ENCODE measurements at places on chromosomes 1 and 21.

- DNase-seq = no peak
Observed at GRCh38 chr1:33219886-33220661, 36.2 kb upstream of the ZNF362 start.

- DNase-seq = no peak
Observed at GRCh38 chr1:18120638-18121037, 13.0 kb downstream of the IGSF21 start.

DNA sequence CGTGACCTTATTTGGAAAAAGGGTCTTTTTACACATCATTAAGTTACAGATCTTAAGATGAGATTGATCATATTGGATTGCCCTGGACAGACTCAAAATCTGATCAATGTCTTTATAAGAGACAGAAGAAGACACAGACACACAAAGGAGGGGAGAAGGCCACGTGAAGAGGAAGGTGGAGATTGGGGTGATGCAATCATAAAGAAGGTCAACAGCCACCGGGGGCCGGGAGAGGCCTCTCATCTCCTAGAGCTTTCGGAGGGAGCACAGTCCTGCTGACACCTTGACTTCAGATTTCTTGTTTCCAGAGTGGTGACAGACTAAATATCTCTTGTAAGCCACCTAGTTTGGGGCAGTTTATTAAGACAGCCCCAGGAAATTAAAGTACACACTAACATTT, 204.6 kb upstream of the CSF3R start:
- DNase-seq = no peak

DNA sequence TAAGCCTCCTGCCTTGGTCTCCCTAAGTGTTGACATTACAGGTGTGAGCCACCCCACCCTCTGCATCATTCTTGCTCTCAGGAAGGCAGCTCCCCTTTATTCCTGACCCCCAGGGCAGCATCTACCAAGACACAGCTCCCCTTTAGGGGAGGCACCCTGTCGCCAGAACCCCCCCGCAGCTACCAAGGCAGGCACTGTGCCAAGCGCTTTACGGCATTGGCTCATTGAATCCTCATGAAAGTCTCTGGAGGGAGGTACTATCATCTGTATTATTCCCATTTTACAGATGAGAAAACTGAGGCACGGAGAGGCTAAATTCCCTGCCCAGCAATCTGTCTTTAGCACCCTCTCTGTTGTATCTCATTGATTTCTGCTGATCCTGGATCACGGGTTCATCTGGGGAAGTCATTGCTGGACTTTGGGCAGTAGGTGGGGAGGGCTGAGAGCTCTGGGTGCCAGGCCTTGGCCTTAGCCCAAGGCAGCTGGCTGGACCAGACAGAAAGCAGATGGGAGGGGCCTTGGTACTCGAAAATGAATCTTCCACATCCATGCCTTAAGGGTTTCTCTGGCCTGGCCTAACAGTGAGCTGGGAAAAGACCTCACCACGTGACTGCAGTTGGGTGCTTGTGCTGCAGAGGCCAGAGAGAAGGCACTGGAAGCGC, 5.9 kb downstream of the PLOD1 start:
- no peak for DNase-seq

GRCh38 chr1:109931911-109932636, 21.4 kb downstream of the CSF1 start:
- no peak for DNase-seq

DNA sequence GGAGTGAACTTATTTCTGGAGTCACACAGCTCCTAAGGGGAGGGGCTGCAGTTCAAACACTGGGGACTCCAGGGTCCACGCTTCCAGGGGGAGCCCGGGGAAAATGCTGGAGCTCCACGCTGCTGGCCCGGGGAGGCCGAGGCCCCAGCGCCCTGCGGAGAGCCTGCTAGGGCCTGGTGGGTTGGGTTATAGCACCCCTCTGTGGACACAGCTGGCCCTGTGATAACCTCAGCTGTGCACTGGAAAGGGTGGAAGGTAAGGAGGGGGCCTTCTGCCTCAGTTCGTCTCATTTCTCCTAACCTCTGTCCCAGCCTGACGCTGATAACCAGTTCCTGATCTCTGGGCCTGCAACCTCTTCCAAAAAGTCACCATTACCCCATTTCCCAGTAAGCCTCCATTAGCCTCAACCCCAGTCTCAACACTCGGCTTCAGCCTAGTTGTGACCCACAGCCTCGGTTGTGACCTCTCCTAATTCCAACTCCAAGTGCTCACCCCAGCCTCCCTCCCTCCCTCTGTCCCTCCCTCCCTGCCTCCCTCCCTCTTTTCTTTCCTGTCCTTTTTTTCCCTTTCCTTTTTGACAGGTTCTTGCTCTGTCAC, 7.1 kb downstream of the NBL1 start:
- DNase-seq = no peak

DNA sequence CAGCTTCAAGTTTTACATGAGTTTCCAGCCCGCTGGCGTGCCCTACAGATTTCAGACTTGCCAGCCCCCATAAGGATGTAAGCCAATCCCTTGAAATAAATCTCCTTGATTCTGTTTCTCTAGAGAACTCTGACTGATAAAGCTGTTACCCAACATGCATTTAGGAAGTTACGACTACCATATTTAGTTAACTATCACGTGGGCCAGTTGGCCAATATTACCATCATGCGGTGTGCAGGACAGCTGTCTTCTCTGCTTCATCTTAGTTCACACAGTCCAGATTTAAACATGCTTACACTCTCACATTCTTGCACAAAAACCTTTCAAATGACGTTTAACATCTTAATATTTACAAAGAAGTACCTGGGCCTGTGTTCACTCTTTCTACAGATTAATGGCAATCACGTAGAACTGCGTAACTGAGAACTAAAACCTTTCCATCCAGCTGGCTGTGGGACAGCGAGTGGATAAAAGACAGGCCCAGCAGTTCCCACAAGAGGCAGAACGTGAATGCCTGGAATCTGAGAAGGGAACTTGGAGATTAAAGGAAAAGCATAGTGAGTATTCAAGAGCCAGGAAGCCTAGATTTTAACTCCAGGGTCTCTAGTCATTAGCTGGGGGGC, 20.8 kb downstream of the FAM177B start:
- DNase-seq = no peak

- DNase-seq = no peak
Observed at GRCh38 chr1:160148121-160148520, 3.3 kb upstream of the ATP1A4 start.

DNA sequence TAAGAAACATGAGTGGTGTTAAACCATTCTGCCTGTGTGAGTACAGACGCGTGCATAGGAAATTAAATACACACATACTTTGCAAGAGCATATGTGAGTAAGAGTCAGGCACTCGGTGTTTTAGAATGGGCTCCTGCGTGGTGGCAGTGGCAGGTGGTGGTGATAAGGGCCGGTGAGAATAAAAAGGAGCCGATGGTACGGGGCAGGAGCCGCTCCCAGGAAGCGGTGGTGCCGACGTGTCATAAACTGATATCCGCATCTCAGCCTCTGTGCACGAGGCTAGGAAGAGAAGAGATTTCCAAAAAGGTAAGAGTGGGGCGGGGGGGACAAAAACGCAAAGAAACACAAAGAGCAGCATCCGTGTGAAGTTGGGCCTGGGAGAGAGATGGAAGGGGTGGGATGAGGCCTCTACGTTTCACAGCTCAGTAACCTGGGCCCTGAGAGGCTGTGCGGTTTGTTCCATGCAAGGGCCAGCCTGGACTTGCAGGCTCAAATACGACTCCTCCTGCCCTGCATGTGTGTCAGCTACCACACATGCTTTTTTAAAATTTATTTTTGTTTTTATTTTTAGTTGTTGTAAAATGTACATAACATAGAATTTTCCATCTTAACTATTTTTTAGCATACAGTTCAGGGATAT, 127.7 kb upstream of the COL6A1 start:
- no peak for DNase-seq

DNA sequence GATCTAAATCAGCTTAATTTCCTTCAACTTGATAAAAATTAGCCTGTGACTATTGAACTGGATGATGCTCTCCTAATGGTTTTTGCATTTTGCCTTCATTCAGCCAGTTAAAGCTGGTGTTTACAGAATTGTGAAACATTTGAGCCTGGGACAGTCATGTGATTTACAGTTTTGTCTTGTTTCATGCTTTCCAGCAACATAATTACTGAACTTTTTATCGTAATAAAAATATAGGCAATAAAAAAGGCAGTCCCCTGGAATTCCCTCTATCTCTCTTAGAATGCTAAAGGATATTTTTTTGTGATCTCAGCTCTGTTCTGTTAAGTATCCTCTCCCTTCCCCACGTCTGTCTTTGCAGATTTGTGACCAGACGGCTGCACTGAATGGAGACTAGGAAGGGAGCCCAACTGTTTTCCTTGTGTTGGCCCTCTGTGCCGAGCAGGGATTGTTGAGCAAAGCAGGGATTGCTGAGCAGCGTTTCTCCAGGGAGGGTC, 70.3 kb upstream of the RGL1 start:
- DNase-seq = no peak

GRCh38 chr21:43783098-43783700, 6.2 kb upstream of the RRP1 start:
- DNase-seq = no peak

DNA sequence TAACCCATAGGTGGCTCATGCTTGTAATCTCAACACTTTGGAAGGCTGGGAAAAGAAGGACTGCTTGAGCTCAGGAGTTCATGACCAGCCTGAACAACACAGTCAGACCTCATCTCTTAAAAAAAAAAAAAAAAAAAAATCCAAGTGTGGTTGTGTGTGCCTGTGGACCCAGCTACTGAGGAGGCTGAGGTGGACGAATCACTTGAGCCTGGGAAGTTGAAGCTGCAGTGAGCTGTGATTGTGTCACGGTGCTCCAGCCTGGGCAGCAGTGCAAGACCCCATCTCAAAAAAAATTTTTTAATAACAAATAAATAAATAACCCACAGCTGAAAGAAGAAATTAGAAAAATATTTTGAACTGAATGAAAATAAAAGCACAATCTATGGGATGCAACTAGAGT, 13.8 kb downstream of the INTS7 start:
- no peak for DNase-seq

DNA sequence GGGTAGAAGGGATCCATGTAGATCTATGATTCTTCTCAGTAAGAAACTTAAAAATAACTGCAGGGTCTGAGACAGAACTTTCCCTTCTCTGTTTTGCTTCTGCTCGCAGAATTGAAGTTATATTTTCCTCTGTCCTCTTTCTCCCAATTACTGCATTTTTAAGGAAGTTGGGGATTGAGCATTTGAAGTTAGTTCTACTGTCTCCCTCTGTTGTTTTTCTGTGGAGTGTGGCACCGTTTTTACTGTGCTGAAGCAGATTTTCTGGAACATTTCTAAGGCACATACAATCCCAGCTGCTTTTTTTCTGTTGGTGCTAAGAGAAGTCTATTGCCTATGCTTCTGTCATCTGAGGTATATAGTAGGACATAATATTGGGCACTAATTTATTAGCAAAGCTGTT, 43.3 kb downstream of the RASAL2 start:
- DNase-seq = no peak

DNA sequence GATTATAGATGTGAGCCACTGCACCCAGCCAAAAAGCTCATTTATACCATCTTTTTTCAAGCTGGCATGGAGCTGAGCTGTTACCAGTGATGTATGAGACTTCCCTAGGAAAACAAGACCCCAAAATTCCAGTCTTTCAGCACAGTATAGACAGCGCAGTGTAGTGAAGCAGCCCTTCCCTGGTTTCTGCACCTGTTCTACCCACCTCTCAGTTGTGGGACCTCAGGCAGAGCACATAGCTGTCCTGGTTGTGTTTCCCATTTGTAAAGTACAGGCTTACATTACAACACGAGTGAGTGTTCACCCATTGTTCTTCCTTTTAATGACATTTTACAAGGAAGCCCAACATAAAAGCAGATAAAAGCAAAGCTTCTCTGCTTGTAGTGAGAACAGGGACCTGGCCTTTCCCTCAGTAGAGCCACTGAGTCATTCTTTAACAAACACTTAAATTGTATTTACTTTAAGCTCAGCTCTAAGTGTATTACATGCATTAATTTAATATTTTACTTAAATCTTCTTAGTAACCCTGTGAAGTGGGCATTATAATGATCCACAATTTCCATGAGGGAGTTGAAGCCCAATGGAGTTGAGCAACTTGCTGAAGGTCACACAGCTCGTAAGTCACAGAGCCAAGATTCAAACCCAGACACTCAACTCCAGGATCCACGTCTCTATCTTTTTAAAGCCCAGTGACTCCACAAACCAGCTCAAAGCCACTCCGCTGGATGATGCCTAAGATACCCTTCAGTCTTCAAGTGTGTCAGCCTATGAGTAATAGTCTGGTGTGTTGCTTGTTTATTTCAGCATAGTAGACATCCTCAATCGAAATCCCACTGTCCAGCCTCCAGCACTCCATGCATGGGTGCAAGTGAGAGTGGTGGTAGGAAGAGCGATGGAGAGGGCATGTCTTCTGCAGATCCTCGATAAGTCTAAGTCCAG, 40.5 kb upstream of the CAPZB start:
- DNase-seq = no peak

- DNase-seq = no peak
Observed at GRCh38 chr1:244843148-244843978, 7.9 kb downstream of the COX20 start.

- no peak for DNase-seq
Observed at GRCh38 chr1:110084227-110085078, 14.0 kb upstream of the ALX3 start.

DNA sequence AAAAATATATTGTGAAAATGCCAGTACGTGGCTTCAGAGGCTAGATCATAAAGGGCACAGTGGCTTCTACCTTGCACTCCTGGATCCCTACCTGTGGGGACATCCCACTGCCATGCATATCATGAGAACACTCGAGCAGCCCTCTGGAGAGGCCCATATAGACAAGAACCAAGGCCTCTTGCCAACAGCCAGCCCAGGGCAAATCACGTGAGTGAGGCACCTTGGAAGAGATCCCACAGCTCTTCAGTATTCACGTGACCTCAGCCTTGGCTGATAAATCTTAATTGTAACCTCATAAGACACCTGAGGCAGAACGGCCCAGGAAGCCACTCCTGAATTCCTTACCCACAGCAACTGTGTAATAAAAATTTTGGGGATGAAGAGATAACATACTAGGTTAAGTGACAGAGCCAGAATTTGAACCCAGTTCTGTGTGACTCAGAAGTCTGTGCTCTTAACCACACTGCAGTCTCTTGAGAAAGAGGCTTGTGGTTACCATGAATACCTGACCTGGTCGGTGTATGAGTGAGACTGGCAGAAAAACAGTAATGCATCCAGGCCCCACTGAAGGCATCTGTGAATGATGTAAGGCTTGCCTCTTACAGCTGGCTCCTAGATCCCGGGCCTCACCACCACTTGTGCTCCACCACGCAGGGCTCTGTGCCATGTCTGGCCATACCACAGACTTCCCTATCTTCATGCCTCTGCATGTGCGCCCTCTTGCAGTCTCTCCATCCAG, 6.9 kb upstream of the A3GALT2 start:
- DNase-seq = no peak

GRCh38 chr1:77096496-77097255, 122.6 kb downstream of the PIGK start:
- no peak for DNase-seq
